ENCODE measurements at places on chromosomes 5 and 9.

DNA sequence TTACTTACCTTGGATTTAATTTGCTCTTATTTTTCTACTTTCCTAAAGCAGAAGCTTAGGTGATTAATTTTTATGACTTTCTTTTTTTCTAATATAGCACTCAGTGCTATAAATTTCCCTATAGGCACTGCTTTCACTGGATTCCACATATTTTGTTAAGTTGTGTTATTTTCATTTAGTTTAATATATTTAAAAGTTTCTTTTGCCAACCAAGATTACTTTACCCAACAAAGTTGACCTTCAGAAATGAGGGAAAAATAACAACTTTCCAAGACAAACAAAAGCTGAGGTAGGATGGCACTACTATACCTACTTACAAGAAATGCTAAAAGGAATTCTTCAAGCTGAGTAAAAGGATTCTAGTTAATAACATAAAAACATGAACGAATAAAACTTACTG lies 8.8 kb upstream of the IFNB1 start:
- no peak for DNase-seq

DNA sequence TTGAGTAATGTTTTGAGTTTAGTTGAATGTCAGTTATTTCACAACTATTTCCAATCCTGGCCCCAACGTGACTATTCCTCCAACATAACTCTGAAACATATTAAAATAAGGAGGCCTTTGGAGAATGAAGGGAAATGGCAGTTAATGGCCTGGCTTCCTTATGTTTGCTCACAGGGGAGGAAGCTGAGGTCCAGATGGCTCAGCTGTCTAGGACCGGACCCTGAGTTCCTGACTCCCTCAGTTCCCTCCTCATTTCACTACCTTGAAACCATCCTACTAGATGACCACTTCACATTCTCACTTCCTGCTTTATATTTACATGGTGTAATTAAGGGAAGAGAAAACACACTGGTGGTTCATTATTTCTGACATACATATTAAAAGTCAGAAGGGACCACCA lies 6.6 kb downstream of the OTULINL start:
- DNase-seq: no peak

DNA sequence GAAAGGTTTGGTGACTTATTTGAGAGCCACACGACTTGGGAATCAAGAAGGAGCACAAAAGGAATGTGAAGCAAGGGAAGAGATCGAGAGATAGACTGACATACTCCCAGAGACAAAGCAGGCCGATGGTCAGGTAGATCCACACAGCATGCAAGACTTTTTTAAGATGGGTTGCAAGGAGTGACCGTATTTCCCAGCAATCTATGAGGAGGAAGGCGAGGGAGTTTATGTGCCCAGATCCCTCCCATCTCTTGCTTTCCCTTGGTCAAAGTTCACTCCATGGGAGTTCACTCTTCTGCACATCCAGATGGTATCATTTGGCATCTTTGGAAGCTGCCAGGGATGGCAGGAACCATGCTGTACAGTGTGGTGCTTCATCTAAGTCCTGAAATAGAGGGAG lies 148.9 kb downstream of the RMI1 start:
- DNase-seq: no peak

- DNase-seq: peak; percentile 50
Measured at GRCh38 chr9:133585481-133586351, 23.5 kb downstream of the FAM163B start.

- DNase-seq: no peak
Measured at GRCh38 chr5:177535125-177535524, 18.4 kb upstream of the DDX41 start.

GRCh38 chr5:17743580-17744435 lies 109.5 kb downstream of the TAF11L14 start:
- DNase-seq: no peak

DNA sequence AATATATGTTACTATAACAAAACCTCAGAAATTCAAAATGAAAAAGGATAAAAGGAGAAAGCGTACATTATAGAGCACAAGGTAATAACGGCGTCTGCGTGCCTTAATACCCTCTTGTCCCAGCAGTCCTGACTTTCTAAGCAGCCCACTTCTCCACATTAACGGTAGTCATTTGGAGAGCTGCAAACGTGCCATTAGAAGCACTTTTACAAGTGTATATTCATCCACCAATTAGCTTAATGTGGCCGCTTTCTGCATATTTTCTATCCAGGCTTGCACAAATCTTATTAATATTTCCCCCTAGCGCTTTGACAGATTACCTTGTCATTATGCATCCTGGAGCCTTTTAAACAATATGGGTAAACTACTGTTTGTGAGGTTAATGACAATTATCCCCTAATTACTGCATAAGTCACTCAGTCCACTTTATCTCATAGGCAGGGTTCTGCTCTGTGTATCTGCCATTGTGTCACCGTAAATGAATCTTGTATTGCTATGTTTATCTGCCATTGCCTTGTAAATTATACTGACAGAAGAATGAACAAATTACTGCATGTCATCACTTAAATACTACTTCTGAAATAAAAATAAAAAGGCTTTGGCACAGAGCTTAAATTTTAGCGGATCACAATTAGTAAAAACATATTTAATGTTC lies 421.3 kb downstream of the BNC2 start:
- peak; percentile 73 for DNase-seq

DNA sequence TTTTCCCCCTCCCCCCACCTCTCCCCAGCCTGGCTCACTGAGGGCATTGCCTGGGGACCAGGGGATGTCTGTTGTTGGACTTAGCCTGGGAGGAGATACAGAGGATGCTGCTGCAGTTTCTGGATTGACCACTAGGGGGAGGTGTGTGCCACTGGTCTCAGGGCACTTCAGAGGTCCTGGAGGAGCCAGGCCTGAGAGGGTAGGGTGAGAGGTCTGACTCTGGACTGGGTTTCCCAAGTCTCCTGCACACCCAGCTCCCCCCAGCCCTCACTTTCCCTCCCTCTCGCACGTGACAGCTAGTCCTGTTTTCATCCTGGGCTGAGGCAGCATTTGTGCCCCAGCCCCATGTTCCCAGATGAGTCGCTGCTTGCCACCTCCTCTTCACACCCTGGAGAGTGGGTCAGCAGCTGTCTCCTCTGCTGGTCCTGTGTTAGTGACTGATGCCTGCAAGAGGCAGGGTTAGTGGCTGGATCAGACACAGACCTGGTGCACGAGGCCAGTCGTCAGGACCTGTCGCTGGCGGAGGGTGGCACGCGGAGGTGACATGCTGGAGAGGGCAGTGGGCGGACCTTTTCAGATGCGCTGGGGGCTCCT lies 4.4 kb downstream of the IL3 start:
- no peak for DNase-seq

DNA sequence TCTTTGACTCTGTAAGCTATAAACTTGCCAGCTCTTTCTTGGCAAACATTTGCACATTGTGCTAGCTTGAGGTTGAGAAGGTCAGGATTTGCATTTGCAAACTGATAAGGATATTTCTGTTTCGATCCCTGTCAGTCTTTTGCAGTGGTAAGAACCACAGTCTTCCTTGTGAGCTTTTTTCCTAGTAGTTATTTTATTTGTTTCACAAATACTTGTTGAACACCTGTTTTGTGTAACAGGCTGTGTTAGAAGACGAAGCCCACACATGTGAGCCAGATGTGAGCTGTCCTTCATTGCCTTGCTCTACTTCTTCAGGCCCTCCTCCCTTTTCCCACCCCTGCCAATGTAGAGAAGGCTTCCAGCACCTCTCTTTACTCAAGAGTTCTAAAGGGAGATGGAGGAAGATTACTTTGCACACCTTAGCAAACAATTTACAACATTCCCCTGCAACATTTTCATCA lies 327.0 kb upstream of the KLF4 start:
- no peak for DNase-seq

- no peak for DNase-seq
Measured at GRCh38 chr9:29796291-29796952, 2223.1 kb upstream of the C9orf72 start.

DNA sequence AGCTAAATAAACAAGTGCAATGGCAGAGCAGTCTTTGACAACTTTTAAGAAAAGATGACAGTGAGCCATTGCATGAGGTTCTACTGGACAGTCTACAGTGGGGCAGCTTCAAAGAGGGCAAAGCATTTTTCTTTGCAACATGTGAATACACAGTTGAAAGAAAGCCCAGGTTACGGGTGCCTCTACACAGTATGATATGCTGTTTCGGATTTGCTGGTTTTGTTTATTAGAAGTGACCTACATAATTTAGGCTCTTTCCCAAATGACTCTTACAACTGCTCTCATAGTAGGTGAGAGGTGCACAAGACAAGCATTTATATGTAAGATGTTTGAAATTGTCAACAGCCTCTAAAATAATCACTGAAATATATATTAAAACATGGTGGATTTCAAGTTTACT lies 62.4 kb downstream of the MEF2C start:
- no peak for DNase-seq

DNA sequence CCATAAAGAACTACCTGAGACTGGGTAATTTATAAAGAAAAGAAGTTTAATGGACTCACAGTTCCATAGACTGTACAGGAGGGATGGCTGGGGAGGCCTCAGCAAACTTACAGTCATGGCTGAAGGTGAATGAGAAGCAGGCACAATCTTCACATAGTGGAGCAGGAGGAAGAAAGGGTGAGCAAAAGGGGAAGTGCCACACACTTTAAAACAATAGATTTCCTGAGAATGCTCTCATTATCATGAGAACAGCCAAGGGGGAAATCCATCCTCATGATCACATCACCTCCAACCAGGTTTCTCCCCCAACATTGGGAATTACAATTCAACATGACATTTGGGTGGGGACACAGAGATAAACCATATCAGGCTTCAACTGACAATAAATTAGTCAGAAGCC lies 664.9 kb downstream of the TAF11L14 start:
- no peak for DNase-seq

GRCh38 chr9:2863831-2864230 lies 19.9 kb upstream of the PUM3 start:
- DNase-seq: no peak

DNA sequence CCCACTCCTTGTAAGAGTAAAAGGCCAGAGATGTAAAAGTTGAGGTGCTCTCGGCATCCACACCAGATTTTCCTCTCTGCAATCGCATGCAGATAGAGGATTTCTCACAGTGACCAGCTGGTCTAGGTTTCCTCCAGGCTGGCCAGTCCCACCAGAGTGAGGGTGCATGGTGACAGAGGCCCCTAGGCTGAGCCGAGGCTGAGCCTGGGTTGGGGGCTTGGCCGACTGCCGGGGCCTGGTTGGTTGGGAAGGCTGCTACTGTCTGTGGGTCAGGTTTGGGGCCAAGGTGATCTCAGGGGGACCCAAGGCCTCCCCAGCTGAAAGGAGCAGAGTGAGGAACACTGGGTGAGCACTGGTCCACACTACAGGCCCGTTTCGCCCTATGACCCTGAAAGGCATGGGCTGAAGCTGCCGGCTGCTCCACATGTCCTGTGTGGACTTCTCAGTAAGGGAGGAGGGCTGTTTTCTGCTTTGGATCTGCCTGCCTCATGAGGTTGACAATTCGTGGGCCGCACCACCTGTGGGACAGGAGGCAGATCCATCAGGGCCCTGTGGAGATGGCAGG lies 400.8 kb upstream of the IRX4 start:
- no peak for DNase-seq

GRCh38 chr9:127634698-127635097 lies 22.6 kb downstream of the STXBP1 start:
- no peak for DNase-seq

- DNase-seq: no peak
Measured at GRCh38 chr5:169817031-169817430, 163.3 kb downstream of the INSYN2B start.

- DNase-seq: no peak
Measured at GRCh38 chr9:76969716-76970115, 49.7 kb upstream of the FOXB2 start.

DNA sequence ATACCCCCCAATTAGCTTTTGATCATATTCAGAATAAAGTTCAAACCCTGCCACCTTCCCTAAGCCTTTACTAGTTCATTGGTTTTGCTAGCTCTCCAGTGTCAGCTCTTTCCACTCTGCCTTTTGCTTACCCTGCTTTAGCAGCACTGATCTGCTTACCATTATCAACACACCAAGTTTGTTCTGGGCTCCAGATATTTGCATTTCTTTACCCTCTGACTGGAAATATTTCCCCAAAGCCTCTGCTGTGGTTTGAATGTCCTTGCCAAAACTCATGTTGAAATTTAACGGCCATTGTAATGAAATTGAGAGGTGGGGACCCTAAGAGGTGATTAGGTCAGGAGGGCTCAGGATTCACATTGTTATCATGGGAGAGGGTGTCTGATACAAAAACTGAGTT lies 99.5 kb downstream of the GCNT1 start:
- DNase-seq: no peak

DNA sequence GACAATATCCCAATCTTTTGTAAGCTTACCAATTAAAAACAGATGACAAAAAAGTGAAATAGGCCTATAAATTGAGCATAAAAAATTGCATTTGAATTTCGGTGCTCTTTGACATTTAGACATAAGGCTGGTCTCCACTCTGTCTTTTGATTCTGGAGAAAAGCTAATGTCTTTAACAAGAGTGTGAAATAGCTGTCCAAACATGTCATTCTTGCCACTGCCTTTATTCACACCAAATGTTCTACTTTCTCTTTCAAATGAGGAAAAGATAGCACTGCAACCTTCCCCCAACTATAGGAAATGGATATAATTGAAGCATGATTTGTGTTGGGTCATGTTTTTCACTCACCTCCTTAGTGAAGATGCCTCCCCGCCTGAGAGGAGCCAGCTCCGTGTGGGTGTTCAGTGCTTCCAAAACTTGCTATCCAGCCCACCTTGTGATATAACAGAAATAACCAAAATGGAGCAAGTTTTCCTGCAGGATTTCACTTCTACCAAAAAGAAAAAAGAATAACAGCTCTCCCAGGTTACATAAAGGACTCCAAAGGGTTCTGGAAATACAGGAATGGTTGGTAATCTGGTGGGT lies 55.2 kb upstream of the STK32A start:
- DNase-seq: no peak

DNA sequence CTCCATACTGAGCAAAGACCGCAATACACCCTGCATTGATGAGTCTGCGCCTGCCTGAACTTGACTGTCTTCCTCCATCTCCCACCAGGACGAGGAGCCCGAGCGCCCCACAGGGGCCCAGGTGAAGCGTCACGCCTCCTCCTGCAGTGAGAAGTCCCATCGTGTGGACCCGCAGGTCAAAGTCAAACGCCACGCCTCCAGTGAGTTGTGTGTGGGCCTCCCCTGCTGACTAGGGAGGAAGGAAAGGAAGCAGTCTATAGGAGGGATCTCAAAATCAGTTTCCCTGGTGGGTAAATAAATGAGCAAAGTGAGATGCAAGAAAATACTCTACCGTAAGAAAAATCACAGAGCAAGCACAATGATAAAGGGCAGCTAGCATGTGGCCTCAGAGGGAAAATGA lies 22.8 kb upstream of the GRPEL2 start:
- DNase-seq: no peak

- no peak for DNase-seq
Measured at GRCh38 chr9:76817489-76817888, 53.3 kb downstream of the PCA3 start.

- DNase-seq: no peak
Measured at GRCh38 chr5:111682121-111682520, 74.9 kb downstream of the NREP start.

DNA sequence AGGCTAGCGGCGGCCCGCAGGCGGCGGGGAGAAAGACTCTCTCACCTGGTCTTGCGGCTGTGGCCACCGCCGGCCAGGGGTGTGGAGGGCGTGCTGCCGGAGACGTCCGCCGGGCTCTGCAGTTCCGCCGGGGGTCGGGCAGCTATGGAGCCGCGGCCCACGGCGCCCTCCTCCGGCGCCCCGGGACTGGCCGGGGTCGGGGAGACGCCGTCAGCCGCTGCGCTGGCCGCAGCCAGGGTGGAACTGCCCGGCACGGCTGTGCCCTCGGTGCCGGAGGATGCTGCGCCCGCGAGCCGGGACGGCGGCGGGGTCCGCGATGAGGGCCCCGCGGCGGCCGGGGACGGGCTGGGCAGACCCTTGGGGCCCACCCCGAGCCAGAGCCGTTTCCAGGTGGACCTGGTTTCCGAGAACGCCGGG lies 253 bp downstream of the SLC12A2 start:
- no peak for DNase-seq
